ENCODE measurements at places on chromosomes 5 and 9.

GRCh38 chr9:25857147-25857546 is 178.9 kb upstream of the TUSC1 start:
- DNase-seq, result no peak

DNA sequence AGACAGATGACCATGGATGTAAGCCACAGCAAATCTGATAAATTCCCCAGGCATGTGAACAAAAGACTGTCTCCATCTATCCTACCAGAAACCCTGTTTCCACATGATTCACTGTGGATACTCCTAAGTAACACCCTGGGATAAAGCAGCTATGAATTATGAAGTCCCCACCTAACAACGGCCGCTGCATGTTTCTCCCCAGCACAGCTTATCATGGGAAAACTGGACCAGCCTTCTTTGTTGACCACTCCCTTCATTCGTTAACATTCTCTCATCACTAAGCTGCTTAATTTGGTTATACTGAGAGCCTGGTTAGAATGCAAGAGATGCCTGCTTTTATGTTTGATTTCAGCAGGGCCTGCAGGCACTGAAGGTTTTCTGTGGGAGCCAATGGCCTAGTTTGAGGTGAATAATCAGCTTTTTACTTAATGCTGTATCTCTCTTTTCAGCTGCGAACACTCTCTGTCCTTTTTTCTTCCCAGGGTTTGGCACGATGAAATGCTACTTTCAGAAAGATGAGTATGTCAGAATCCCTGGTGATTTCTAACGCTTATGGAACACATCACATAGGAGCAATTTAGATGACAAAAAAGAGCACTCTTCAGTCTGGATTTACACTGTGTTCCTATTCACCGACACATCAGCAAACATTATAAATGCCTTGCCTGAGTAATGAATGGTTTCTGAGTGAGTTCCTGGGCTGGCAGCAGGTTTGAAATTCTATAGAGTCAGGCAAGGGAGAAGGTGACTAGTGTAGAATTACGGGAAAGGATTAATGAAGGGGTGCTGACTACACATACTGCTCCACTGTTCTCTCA is 318.4 kb upstream of the ZNF608 start:
- DNase-seq, result no peak

DNA sequence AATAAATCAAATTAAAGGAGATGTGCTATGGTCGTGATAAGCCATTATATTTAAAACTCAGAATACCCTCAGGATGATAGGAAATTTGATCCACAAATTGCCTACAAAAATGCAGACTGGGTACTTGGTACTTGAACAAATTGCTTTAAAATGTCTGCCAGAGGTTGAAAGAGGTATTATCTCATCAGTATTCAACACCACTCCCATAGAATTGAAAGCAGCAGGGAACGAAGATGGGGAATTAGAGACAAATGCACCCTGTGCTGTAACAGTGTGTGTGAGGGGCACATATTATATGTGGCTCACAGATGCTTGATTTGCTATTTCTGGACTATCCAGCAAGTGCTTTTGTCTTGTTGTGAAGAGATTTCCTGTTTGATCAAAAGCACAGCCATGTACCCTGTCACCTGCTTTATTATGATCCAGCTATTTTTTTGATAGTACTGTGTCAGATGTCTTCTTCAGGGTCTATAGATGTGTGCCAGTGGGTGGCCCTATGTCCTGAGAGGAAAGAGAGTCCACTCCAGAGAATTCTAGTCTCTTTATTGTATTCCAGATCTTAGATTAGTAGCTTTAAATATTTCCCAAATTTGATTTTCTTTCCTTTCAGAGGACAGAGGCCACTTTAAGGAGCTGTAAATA is 120.1 kb downstream of the XRCC4 start:
- DNase-seq, result no peak

DNA sequence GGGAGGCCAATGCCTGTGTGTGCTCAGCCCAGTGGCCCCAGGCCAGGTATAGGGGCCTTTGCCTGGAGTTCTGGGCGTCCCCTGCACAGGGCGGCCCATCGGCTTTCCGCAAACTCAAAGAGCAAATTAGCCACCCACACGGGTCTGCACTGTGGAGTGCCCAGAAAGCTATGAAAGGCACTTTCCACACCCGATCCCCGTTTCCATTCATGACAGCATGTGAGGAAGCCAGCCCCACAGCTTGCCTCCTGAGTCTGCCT is 5.2 kb downstream of the DBH start:
- DNase-seq, result no peak

DNA sequence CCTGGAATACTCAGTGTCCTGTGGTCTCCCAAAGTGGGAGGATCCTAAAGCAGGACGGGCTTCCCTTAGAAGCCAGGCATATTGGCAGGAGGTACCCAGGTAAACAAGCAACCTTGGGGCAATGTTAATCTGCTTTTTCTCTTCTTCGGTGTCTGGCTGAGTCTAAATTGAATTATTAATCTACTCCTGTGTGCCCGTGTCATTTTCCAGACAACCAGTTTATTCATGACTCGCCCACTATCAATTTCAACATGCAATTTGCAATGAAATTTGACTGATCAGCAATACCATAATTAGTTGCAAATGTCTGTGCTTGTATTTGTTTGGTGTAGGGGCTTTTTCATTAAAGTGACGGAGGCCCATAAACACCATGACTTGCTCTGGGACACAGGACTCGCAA is 32.9 kb upstream of the JADE2 start:
- no peak for DNase-seq

DNA sequence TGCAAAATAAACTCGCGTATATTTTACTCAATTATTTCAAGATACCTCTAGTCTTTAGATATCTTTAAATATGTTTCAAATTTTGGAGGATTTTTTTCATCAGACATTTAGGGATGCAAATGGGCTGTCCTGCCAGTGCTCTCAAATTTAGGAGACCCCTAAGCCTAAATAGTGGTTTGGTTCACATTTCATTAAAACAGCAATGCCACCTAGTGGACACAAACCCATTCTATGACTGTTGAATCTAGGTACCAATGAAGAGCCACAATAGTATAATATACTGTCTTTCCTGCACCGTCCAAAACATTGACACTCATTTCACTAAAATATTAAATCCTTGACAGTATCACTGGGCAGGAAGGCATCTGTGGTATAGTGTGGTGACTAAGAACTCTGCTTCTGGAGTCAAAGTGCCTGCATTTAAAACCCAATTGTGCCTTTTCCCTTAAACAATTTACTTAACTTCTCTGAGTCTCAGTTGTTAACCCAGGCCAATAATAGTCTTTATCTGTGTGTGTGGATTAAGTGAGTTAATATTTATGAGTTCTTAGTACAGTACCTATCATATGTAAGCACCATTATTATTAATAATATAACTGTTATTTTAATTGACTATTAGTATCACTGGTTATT is 148.0 kb downstream of the RORB start:
- DNase-seq, result no peak

- DNase-seq, result no peak
These were observed 36.1 kb downstream of the YIPF5 start for GRCh38 chr5:144134194-144134826.

- no peak for DNase-seq
These were observed 49.5 kb upstream of the MACIR start for GRCh38 chr5:103209065-103209464.

- DNase-seq, result no peak
These were observed 1740.9 kb upstream of the CDH9 start for GRCh38 chr5:28779161-28779754.

GRCh38 chr9:19155106-19155935 is 28.0 kb upstream of the PLIN2 start:
- no peak for DNase-seq

DNA sequence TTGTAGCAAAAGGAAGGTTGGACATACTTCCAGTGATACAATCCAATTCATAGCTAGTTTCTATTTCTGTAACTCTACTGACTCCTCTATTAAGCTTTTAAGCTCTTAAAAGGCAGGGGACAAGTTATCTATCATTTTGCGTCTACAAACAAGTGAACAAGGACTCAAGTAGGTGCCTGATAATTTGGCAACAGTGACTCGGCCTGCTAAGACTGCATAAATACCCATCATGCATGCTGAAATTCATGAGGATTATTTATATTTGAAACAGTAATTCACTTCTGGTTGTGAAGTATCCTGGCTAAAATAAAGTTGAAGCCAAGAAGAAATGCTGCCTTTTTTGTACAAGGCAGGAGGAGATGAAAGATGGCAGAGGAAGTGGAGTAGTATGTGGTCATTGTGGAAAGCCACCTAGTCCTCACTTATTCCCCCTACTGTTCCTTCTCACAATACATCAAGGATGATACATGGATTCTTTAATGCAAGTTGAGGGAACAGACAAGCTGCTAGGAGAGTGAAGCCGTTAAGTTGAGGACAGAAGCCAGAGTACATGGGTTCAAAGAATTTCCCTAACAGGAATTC is 74.0 kb downstream of the MRPS27 start:
- DNase-seq, result no peak

DNA sequence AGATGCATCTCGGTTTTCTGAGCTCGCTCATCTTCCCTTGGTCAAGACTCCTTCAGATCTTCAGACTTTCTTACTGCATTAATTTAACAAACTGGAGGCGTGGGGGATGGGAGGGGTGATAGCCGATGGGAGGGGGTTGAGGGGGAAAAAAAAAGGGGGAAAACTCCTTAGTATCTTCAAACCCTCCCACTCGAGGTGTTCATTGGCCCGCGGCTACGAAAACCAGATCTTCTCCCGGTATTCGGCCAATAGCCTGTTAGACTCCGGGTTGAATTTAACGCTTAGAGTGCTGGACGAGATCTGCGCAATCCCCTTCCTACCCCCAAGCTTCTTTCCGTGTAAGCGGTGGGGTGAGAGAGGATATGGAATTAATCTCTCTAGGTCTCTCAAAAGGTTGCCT is 689 bp upstream of the GLRA1 start:
- no peak for DNase-seq

DNA sequence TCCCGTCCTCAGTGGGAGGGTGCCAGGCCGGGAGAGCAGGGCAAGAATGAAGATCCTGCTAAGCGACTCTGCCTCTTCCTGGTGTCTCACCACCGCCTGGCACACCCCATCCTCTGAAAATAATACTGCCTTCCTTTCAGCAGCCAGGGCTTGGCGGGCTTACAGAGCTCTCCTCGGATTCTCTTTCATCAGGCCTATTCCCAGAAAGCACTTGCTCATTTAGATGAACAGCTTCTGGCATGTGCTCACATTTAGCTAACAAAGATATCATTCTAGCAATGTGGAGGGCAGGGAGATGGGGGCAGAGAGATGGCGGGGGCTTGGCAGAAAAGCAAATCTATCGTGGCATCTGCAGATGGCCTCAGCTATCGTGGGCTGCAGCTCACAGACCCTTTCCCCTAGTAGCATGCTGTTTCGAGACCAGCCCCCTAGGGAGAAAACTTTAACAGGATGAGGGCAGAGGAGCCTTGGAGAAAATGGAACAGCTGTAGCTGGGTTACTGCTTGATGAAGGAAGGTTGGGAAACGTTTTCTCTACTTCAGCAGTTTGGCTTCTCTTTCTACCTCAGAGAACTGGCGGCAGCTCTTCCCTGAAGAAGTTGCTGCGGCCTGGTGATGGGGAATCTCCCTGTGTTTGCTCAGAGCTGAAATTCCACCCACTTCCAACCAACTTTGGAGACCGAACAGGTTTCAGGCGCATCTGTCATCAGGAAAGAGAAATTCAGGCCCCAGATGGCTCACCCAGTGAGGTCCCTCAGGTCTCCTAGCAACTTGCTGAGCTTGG is 102.1 kb downstream of the TMEM174 start:
- DNase-seq, result no peak

DNA sequence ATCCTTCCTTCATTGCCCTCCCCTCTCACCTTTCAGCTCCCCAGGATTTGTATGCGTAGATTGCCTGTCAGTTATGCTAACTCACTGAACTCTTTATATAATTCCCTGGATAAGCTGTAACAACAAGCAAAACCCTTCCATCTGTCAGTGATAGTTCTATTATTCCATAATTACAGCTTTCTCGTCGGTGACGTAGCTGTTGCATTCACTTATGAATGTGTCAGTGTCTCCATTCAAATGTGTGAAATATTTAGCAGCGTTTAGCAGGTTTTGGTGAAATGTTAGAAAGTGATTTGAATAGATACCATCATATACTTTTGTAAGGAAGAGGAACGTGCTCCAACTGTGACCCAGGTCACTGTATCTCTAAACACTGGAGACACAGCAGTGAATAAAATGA is 45.2 kb downstream of the PIP5K1B start:
- no peak for DNase-seq

DNA sequence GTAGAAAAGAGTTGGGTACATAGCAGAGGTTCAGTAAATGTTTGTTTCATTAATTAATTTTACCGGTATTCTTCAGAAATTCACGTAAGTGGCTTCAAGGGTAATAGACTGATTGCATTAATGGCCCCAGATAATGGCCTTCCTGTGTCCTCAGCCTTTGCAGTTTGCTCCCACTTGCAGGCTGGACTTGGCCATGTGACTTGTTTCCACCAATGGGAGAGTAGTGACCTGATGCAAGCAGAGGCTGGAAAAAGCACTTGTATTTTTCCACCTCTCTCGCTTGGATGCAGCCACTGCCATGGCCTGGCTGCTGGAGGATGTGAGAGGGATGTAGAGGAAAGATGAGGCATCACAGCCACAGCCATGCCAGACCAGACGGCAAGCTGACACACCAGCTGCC is 480.9 kb downstream of the CDK5RAP2 start:
- DNase-seq, result no peak

DNA sequence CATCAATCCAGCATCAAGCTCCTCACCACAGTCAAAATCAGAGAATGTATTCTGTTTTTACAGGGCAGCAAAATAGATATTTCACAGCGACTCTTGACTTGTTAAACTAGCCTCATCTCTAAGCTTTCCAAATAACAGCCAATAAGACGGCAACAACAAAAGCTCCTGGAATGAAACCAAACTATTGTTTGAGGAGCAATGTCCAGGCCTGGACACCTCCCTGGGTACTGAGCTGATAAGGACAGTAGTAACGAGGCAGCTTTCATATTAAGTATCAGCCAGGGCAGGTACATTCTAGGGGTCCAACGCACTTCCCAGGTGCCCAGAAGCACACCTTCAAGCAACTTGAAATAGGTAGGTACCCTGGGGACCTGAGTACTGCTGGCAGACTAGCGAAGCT is 260.3 kb downstream of the ENC1 start:
- DNase-seq, result no peak

- DNase-seq, result no peak
These were observed 6.4 kb downstream of the NDUFS6 start for GRCh38 chr5:1807451-1808185.

- no peak for DNase-seq
These were observed 2.7 kb downstream of the HEMGN start for GRCh38 chr9:97935276-97935675.

DNA sequence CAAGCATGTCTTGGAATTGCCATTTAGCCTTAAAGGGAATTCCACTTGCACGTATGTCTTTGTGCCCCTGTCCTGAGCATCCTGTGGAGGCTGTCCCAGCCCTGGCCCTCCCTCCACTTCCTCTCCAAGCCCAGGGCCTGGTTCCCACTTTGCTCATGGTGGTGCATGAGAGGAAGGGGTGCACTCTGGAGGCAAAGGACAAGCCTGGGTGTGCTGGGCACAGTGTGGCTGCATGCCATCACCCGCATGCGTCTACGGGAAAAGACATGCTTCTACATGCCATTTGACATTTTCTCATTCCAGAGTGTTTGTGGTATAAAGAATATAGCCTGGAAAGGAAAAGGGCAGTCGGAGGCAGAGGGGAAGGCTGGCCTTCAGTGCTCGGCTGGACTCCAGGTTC is 7.2 kb upstream of the IRX2 start:
- no peak for DNase-seq

- no peak for DNase-seq
These were observed 64.6 kb downstream of the WNK2 start for GRCh38 chr9:93248386-93249040.

Measured in stimulated activated CD4-positive, alpha-beta T cell treated with anti-CD3 and anti-CD28 coated beads, Interleukin-4, amount 100 ng/mL, for 1 hour (primary cell).